Skeletal muscle cell (primary cell): ENCODE measurements at places on chromosomes 12 and 14.
A peak's percentile ranks its signal among the peaks of the same experiment; 100 is the strongest.

DNA sequence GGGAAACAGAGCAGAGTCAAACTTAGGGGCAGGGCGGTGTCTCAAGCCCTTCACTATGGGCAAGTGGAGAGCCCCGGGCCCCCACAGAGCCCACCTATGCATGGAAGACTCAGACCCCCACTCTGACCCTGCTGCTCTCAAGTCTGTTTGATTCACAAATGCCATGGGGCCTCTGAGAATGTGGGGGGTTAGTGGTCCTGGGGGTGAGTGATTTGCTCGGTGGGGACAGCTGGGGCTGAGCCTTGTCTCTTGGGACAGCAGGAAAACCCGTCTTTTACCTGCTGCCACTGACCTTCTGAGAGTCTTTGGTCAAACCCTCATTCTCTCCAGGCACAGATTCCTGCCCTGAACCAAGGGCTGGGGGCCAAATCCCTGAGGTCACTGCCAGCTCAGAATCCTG lies 201.0 kb upstream of the RTL1 start:
- no peak for DNase-seq

GRCh38 chr12:113087193-113087592 lies 30.7 kb downstream of the DTX1 start:
- no peak for DNase-seq

GRCh38 chr14:53249059-53249458 lies 95.9 kb upstream of the DDHD1 start:
- peak; percentile 0 for DNase-seq

DNA sequence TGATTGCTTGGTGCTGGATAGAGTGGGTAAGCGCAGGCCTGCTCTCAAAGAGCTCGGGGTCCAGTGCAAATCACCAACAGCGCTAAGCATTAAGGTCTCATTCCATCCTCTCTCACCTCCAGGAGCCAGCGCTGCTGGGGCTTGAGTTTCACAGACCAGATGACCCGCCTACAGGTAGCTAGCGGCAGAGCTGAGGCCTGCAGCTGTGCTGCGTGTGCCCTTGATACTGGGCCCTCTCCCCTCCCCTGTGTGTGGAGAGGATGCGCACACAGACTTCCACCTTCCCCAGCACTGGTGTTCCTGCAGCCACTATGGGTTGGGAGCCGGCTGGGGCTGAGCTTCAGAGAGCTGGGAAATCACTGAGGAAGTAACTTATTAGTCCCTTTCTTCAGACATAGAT lies 149.9 kb downstream of the CALM1 start:
- DNase-seq = no peak

- no peak for DNase-seq
Observed at GRCh38 chr12:105960319-105961083, 178.3 kb downstream of the NUAK1 start.

DNA sequence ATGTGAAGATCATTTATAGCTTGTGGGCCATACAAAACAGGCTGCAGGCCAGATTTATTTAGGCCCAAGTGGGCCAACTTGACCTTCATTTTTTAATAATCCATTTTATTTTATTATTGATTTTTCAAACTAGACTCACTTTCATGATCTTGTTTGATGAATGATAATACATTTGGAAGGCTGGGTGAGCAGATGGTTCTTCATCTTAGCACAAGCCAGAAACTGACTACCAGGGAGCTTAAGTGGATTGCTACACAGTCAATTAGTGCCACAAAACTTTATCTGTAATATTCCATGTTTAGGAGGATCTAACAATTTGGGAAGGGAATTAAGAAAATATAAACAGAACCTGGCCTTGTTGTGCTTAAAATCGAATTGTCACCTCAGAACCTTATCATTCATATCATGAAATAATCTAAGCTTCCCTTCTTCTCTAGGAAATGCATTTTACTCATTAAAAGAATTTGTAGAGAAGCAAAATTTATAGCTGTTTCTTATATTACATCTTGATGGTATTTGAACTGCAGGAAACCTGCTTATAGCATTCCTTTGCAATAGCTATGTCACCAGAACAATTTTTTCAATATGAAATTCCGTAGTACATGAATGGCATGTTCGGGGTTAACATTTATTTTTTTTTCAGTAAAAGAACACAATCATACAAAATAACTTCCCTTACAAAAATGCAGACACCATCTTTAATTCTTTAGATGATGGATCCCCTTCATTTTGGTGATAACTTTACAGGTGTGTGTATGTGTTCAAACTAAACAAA lies 62.0 kb upstream of the CSRP2 start:
- no peak for DNase-seq

DNA sequence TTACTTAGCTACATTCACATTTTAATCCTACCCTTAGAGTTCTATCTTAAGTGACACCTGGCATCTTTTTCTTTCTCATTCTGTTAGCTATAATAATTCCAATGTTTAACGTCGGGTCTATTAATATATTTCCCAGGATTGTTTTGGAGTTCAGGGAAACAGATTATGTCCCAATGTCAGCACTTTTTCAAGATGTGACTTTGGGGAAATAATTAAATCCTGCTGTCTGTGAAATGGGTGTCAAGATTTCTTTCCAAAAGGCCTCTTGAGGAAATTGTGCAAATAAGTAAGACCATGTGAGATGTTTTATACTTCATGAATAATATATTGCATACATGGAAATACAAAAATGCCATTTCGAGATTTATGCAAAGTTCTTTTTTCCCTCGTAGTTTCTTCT lies 887.6 kb upstream of the SEL1L start:
- DNase-seq = no peak

GRCh38 chr14:104816616-104816884 lies 15.6 kb downstream of the ZBTB42 start:
- no peak for DNase-seq

- DNase-seq = no peak
Observed at GRCh38 chr14:67851785-67852410, 32.3 kb downstream of the RAD51B start.

DNA sequence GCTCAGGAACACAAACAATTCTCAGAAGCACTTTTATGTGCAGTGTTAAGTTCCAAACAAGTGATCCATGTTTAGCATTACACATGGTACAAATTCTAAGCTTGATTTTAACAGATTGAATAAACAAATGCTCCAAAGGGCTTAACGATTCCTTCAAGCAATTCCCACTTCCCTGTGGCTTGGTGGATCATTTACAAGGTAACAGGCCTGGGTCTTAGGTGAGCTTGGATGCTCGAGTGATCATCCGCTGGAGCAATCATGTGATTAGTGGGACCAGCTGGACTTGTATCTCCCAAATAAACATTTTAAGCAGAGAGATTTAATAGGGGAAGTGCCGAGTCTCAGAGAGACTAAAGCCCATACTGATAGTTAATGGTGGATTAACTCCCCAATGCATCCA lies 70.7 kb downstream of the CALM1 start:
- no peak for DNase-seq

- DNase-seq = peak; percentile 6
Observed at GRCh38 chr12:80412343-80412953, 31.6 kb upstream of the PTPRQ start.

GRCh38 chr14:39447175-39447661 lies 15.0 kb upstream of the FBXO33 start:
- no peak for DNase-seq

DNA sequence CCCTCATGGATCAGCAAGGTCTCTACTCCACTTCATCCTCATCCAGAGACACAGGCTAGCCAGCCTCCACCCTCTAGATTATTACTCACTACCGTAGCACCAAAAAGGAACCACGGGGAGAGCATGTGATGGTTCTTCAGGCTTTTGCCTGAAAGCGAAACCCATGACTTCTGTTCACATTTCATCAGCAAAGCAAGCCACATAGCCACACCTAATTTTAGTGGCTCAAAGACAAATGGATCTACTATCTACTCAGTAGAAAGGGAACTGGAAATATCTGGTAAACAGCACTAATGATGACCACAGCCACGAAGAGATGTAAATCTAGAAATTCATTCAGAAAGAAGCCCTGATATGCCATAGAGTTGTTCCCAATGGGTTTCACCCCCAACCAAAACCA lies 51.4 kb downstream of the VCPKMT start:
- no peak for DNase-seq

DNA sequence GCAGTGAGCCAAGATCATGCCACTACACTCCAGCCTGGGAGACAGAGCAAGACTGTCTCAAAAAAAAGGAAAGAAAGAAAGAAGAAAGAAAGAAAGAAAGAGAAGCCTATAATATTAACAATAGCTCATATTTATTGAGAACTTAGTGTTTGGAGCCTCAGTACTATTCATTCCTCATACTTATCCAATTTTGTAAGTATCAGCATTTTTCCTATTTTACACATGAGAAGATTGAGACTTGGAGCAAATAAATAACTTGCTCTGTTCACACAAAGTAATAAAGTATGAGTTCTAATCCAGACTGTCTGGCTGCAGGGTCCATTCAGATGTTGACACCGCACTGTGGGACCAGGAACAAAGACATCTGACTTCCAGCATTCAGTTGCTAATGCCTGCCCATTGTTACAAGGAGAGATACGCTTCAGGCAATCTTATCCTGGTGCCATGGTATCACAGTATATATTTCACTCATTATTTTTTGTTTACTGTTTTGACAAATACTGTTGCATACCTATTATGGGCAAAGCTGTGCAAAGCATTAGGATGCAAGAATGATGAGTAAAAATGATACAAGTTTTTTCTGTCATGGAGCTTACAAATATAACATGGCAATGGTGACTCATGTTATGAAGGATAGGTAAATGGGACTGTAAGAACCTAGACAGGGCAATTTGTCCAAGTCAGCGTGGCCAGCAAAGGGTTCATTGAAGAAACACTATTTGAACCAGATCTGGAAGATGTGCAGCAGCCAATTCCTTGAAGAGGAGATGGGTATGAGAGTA lies 21.4 kb upstream of the TMTC2 start:
- no peak for DNase-seq

GRCh38 chr12:29739279-29739991 lies 44.3 kb downstream of the TMTC1 start:
- no peak for DNase-seq

- DNase-seq = no peak
Observed at GRCh38 chr12:6416596-6416995, 28.2 kb upstream of the CD27 start.

- no peak for DNase-seq
Observed at GRCh38 chr12:67391034-67391433, 121.9 kb downstream of the CAND1 start.

DNA sequence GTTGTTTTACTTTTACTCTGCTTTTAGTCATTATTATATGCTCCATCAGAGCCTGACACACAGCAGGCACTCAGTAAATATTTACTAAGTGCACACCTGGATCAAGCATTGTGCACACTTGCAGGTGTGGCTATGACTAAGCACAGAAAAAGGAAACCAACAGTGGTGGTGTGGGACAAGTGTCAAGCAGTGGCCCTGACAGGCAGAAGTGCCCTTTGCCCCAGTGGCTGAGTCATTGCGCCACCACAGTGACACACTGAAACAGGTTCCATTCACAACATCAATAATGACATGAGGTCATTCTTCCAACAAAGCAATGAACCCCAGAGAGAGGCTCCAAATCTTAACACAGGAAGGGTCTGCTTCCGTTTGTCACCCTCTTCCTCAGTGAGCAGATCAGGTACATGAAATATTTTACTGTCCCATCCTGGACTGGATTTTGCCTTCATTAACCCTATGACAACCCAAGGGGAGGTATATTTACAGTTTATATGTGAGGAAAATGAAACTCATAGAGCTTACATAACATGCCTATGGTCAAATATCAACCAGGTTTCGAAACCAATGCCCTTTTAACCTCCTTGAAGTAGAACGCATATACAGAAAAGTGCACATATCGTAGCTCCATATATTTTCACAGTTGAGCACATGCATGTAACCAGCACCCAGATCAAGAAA lies 82.6 kb upstream of the GTF2A1 start:
- DNase-seq = no peak

GRCh38 chr14:101364503-101365328 lies 196.6 kb upstream of the DIO3 start:
- no peak for DNase-seq

DNA sequence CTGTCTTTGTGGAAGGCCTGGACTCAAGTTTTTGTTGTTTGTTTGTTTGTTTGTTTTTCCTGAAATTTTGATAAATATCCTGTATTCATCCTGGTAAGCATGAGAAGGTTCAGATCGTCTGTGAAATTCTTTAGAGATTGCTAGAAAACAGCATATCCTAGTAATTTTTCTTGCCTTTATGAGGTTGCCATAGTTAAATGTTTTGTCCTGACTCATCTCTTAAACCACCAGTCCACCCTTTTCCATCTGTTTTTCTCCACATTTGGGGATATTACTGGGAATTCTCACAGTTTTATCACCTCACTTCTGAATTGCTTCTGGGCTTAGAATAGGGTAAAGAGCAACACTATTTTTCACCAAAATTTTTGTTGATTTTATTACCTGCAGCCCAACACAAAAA lies 248.3 kb downstream of the FBXL14 start:
- DNase-seq = no peak

DNA sequence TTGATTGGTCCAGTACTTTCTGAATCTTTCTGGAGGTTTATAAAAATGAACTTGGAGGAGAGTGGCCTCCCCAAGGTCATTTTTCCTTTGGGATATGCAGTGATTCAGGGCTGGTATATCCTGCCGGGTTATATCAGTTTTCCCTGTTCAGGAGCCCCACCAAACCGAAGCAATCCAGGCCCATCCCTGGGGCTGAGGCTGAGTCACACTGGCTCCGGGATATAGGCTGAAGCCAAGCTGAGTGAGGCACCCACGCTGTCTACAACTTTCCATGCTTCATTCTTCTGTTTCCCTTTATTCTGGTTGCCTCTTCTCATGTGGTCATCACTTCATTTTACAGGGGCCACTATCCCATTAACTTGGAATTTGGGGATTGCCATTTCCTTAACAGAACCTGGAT lies 3.4 kb downstream of the SSPN start:
- DNase-seq = peak; percentile 45

DNA sequence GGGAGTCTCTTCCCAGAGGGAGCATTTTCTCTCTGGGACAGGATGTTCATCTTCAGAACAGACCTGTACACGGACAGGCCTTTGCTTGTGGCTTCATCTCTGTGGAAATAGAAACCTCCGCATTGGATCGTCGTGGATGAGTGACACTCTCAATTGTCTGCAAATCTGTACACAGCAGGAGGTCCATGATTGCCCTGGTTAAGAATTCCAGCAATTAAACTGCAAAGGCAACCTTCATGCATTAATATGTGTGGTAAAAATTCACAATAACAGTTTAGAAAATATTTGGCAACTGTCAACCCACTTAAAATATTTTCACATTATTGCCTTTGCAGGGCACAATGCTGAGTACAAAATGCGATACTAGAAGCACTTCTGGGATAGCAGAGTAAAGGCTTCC lies 149.8 kb upstream of the SFSWAP start:
- no peak for DNase-seq
